NCI-H2171 (cell line): ENCODE measurements at places on chromosomes 5 and 9.

DNA sequence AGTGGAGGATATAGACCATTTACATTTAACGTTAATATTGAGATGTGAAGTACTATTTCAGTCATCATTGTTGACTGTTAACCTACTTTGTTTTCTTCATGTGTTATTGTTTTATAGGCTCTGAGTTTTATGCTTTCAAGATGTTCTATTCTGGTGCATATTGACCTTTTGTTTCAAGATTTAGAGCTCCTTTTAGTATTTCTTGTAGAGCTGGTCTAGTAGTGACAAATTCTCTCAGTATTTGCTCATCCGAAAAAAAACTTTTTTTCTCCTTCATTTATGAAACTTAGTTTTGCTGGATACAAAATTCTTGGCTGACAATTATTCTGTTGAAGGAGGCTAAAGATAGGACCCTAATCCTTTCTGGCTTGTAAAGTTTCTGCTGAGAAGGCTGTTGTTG lies 91.3 kb downstream of the INVS start:
- no peak for DNase-seq

- no peak for DNase-seq
These were observed 28.7 kb upstream of the PDE4D start for GRCh38 chr5:59922220-59922619.

GRCh38 chr5:140509898-140510297 lies 37.6 kb upstream of the EIF4EBP3 start:
- no peak for DNase-seq

GRCh38 chr5:157088342-157088990 lies 20.4 kb downstream of the HAVCR2 start:
- DNase-seq, result no peak

DNA sequence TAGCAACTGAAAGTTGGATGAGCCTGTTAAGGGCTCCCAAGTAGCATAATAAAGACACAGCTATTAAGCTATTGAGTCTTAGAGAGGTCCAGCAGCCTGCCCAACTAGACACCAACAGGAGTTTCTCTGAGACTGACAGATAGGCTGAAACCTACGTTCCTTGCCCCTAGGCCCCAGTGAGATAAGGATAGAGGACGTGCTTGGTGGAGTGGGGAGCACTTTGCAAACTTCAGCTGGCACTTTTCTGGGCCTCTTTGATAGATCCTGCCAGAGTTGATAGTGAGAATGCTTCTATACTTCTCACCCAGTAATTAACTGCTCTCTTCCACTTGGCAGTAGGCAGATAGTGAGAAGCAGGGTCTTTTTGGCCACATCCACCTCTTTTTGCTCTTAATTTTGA lies 20.8 kb upstream of the CTNNA1 start:
- no peak for DNase-seq

GRCh38 chr9:133842174-133842573 lies 104.0 kb upstream of the SARDH start:
- peak; percentile 58 for DNase-seq

DNA sequence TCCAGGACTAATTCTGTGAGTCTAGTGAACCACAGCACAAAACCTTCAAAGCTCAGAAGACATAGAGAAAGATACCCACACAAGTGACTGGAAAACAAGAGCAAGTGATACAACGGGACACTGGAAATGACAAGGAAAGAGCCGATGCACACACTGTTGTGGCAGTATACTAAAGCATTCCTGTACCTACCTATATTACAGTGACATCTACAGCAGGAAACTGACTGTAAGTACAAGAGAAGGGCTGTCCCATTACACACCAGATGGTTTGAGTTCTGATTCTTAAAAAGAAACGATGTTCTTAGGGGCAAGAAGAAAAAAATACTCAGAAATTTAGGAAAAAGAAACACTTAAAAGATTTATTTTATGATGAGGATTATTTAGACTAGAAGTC lies 18.5 kb downstream of the TMEM245 start:
- no peak for DNase-seq

DNA sequence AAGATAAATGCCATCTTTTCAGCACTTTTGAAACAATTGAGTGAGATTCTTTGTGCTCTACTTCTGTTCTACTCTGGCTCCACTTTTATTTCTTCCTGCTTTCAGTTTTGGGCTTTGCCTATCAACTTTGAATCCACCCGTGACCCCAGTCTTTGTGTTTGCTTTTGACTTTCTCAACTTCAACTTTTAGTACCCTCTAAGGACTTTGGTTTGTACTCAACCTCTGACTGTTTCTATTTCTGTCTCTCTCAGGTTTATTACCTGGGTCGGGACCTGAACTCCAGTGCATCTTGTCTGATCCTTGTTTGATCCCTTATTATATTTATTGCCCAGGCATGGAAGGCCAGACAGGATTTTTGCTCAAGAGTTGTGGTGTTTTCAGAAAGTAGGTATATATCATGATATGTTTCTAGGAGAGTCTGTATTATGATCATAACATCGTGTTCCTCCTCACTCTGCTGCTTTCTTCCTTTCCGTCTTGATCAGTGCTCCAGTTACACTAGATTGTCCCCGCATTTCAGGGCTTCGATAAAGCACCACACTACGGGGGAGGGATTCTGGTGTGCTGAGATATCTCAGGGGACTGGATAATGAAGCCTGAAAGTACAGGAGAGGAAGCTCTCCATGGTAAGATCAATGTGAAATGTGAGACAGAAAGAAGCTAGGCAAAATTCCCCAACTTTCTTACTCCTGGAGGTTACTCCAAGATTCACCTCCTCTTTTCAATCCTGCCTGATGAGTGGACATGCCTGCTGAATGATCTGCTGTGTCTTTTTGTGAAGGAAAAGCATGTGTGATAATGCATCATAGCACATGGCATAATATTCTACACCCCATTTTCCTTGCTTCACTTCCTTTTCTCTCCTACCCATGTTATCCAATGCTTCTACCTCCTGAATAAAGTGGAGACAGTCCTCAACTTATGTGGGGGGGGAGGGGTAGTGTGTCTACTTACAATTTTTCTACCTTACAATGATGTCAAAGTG lies 155.5 kb upstream of the GRIN3A start:
- no peak for DNase-seq

GRCh38 chr9:88312045-88312444 lies 76.2 kb upstream of the SPIN1 start:
- DNase-seq, result no peak

- no peak for DNase-seq
These were observed 14.5 kb downstream of the HACD4 start for GRCh38 chr9:21016701-21017491.

DNA sequence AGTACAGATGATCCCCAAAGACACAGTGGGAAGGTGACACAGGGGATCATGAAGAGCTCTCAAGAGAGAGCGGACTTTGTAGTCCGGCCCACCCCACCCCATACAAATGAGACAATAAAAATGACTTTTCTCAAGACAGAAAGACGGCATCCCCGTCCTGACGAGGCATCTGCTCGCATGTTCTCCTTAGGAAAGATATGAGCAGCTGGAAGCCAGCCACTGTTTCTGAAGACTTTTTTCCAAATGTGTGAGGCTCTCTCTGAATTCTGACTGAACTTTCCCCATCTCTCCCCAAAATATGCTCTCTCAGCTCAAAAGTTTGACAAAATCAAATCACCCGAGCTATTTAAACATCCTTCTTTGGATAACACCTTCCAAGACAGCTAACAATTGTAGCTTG lies 105.2 kb downstream of the RFK start:
- no peak for DNase-seq

DNA sequence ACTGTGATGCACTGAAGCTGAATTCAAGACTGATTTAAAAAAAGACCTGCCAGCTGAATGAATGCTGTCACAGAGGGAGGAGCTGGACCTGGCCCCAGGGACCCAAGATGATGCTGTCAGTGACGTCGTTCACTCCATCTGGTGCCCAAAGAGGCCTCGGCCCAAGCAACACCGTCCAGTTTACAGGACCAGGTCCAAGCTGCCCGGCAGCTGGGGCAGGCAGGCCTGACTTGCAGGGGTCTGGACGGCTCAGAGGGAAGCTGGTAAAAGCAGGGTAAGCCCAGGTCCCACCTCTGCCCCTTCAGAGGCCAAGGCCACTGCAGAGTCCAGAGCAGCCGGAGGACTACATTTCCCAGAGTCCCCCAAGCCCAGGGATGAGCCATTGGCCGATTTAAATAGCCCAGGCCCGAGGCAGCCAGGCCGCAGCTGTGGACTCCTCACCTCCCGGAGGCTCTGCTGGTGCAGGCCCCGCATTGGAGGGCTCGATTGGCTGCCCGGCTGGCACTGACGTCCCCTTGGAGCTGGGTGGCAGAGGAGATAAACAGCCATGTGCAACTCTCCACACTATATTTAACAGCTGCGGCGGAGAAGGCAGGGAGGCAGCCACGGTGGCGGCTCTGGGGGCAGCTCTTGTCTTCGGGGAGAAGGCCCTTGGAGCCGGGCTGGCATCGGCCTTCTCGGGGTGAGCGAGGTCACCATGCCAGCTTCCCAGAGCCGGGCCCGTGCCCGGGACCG lies at the start of gene PLPP7:
PLPP7 (plus strand) TSS at position 423 of the 735 bp plus-strand sequence; CDS start at position 698, 275 bp downstream.
- DNase-seq, result peak; percentile 57

DNA sequence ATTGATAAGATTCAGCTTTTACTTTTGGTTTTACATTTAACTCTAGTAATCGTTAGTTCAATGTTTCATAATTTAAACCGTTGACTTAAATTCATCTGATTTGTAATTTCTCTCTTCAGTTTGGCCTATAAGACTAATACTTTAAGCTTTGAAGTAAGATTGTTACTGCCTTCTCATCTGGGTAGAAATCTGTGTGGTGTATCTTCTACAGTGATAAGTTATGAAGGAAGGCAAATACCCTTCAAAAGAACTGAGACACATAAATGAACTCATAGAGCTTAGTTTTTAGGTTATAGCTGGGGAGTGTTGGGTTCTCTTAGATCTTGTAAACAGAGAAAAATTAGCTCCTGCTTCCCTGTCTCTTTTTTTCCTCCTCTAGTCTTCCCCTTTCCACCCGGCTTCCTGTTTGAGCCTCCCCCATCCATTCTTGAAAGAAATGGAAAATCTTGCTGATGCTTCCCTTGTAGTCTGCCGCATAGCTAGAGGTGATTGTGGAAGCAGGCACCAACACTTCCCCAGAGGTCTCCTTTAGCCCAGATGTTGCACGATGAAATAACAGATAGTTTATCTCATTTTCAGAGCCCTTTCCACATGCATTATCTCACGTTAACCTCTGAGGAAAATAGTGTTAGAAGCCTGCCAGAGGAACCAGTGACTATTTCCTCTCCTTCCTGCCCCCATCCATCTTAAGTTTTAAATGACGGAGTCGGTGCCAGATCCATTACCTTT lies 2.0 kb upstream of the F2RL2 start:
- DNase-seq, result no peak

GRCh38 chr9:34499076-34499475 lies 23.7 kb downstream of the ENHO start:
- no peak for DNase-seq

DNA sequence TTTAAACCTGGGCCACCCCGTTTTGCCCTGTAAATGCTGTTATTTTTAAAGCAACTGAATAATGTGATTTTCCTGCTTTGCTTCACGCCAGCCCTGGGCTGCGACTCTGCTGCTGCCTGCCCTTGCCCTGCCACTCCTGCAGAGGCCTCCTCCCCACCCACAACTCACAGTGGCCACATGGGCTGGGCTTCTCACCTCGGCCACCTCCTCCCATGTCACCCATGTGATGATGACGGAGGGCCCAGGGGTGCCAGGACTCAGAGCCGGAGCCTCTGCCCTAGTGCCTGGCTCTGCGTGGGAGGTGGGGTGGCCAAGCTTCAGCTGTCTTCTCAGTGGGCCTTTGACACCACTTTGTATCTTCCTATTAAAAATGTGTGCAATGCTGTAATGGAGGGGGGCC lies 48.1 kb upstream of the NKD2 start:
- DNase-seq, result no peak

GRCh38 chr5:172954751-172955159 lies 4.5 kb upstream of the RPL26L1 start:
- no peak for DNase-seq

GRCh38 chr5:111229871-111230810 lies 6.0 kb downstream of the CAMK4 start:
- DNase-seq, result peak; percentile 7

DNA sequence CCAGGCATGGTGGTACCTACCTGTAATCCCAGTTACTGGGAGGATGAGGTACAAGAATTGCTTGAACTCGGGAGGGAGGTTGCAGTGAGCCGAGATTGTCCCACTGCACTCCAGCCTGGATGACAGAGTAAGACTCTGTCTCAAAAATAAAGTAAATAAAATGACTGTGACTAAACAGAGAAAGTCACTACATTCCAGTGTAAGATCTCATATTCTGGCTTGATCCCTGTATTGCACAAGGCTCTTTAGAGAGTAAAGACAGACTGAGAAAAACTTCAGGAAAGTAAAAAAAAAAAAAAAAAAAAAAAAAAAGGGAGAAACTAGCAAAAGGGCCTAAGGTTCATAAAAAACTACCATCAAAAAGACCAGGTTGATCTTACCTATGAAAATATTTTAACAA lies 106.6 kb upstream of the PJA2 start:
- DNase-seq, result no peak

DNA sequence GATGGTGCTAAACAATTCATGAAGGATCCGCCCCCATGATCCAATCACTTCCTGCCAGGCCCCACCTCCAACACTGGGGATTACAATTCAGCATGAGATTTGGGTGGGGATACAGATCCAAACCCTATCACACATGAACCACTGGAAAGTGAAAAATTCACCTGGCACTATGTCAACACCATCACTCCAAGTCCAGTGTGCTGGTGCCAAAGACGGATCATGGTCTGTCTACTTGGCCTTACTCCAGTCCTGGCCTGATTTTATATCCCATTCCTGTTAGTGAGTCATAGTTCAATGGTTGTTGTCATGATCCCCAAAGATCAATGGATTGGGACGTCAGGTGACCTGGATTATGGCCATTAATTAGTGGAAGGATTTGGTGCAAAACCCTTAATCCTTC lies 147.4 kb upstream of the RPS23 start:
- DNase-seq, result no peak

- DNase-seq, result no peak
These were observed 358.1 kb downstream of the CDK5RAP2 start for GRCh38 chr9:120221844-120222243.

DNA sequence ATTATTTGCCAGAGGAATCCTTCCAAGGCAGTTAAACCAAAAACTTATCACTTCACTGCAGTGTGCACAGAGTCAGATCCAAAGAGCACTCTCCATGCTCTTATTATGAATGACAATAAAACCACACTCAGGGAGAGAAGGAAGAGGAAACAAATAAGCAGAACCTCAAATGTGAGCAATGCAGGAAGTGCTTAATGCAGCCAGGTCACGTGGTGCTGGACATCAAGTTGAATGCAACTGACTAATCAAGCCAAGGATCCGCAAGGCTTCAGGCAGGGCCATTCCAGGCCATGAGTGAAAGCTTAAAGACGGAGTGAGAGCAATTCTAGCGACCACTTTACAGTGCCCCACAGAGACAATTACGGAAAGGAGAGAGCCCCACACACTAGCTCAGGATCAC lies 230.4 kb upstream of the PUM3 start:
- no peak for DNase-seq

GRCh38 chr9:105195259-105195658 lies 49.2 kb upstream of the SLC44A1 start:
- no peak for DNase-seq

DNA sequence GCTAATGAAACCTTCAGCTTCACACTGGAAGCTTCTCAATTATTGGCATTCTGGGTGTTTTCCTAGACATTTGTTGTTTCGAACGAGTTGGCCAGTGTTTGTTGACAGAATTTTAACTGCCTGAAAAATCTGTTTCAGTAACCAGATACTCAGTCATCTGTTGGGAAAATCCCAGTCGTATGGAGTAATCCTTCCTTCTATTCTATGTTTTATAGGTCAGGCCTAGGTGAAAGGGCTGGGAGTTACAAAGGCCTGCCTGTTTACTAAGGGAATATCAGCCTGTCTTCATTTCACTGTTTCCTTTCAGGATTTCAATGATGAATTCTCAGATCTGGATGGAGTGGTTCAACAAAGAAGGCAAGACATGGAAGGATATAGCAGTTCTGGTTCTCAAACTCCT lies 59.9 kb downstream of the GRAMD2B start:
- no peak for DNase-seq
